ENCODE measurements at places on chromosomes 7 and 10.

- DNase-seq, result no peak
Observed at GRCh38 chr10:17409170-17409733, 45.1 kb downstream of the ST8SIA6 start.

- no peak for DNase-seq
Observed at GRCh38 chr10:96491303-96491702, 22.4 kb downstream of the TLL2 start.

DNA sequence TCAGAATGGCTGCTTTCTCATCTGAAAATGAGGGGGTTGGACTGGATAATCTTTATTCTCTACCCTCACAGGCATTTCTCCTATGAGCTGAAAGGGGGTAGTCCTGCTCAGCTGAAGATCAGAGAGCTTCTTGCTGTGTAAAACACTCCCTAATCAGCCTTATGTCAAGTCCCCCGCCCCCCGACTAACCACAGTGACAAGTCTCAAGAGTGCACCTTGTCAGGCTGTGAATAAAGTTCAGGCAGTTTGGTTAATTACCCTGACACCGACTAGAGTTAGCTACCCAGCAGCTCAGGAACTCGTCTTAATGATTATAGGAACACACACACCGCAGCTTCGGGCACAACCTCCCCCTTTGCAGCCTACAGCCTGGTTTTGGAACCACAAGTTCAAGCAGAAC lies 513.7 kb downstream of the RPS24 start:
- no peak for DNase-seq

DNA sequence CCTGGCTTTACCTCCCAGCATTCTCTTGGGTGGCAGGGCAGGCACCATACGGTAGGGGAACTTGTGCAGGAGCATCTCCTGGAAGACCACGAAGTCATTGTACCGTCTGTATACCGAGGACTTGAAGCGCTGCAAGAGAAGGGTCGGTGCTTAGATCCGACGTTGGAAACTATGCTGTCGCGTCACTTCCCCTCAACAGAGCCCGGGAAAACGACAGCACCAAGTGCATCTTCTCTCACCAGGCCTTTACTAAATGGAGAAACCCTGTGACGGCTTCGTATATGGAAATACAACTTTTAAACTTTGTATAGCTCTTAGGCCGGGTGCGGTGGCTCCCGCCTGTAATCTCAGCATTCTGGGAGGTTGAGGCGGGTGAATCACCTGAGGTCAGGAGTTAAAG lies 33.1 kb downstream of the NUDT1 start:
- no peak for DNase-seq

DNA sequence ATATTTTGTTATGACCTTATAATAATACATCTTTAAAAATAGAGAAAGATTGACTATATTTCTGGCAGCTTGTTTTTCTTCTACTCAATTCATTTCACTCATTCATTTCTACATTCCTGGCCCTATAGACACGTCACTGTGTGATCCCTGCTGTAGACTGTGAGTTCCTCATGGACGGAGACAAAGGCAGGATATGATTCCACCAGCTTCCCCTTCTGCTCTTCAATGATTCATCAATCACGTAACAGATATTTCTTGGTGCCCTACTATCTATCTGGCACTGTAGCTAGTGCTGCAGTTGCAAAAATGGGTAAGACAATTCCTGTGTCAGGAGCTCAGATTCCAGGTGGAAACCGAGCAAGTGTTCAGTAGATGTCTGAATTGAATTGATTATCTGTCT lies 415.0 kb downstream of the SFMBT2 start:
- DNase-seq, result no peak

DNA sequence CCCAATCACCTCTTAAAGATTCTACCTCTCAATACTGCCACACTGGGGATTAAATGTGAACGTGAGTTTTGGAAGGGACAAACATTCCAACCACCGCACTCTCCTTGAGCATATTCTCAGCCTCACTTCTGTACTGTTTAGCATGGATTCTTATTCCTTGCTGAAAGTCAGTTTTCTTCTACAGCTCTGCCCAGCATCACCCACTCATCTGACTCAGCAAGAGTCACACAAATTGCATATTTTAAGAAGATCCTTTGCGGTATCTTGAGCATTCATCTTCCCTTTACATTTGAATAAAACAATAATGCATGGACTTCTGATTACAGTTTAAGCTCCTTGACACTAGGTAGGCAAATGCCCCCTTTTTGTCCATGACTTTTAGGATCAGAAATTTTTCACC lies 251.6 kb upstream of the MKLN1 start:
- DNase-seq, result no peak

DNA sequence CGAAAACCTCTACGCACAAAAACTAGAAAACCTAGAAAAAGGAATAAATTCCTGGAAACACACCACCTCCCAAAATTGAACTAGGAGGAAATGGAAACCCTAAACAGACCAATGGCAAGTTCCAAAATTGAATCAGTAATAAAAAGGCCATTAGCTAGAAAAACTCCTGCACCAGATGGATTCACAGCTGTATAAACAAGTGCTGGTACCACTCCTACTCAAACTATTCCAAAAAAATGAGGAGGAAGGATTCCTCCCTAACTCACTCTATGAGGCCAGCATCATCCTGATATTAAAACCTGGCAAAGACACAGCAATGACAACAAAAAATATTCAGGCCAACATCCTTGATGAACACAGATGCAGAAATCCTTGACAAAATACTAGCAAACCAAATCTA lies 228.2 kb downstream of the CHRM2 start:
- DNase-seq, result no peak

DNA sequence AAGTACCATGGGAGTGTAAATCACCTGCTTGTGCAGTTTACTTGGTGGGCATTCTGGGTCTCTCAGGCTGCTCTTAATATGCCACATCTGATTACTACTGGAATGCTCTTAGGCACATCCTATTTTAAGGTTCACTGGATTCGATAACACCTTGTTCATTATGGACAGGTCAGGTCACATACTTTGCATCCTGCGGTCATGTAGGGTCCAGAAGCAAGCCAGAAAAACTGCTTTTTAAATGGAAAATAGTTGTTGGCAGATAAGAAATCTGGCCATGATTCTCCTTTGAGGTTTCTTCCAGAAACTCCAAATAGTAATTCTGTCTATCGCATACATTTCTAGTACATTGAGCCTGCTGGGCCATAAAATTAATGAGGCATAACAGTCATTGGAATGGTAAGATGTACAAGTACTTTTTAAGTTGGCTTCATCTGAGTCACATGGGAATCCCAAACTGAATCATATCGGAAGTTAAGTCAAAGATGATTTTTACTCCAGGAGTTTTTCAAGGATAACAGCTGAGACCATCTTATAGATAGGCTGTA lies 371.9 kb downstream of the LRRTM3 start:
- no peak for DNase-seq

GRCh38 chr7:106807474-106807873 lies 57.6 kb upstream of the PIK3CG start:
- DNase-seq, result no peak

GRCh38 chr10:122632576-122632975 lies 67.1 kb downstream of the C10orf120 start:
- DNase-seq, result no peak

- no peak for DNase-seq
Observed at GRCh38 chr10:127976286-127976685, 69.4 kb downstream of the PTPRE start.

- DNase-seq, result no peak
Observed at GRCh38 chr7:153532326-153532725, 519.9 kb upstream of the DPP6 start.

DNA sequence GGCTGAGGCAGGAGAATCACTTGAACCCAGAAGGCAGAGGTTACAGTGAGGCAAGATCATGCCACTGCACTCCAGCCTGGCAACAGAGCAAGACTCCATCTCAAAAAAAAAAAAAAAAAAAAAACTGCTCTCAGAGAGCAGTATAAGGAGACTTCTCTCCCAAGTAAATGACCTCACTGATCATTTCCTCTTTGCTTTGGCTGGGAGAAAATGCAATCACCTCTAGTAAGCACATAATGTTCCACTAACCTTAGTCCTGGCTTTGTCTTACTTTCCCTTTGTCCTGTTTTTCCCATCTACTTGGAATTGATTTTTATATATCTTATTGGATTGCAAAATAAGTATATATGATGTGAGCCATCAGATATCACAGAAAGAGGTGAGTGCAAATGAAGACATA lies 2.5 kb downstream of the SLC25A13 start:
- DNase-seq, result no peak

- no peak for DNase-seq
Observed at GRCh38 chr7:151700586-151701165, 176.2 kb downstream of the PRKAG2 start.

DNA sequence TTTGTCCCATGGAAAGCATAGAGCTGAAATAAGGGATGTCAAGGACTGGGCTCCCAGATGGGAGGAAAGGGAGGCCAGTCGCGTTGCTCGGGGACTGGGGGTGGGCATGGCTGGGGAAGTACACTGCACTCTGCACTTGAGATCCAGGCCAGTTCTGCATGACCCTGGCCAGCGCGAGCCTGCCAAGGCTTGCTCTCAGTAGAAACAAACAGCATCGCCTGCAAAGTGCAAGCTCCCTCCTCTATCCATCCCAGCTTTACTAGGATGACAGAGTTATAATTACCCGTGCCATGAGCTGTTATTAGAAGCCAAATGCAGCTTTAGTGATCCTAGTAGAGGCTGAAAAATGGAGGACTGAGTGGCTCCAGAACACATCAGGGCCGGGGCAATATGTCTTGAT lies 43.9 kb upstream of the PDCD4 start:
- no peak for DNase-seq

- DNase-seq, result no peak
Observed at GRCh38 chr7:55545496-55545895, 26.8 kb downstream of the VOPP1 start.

DNA sequence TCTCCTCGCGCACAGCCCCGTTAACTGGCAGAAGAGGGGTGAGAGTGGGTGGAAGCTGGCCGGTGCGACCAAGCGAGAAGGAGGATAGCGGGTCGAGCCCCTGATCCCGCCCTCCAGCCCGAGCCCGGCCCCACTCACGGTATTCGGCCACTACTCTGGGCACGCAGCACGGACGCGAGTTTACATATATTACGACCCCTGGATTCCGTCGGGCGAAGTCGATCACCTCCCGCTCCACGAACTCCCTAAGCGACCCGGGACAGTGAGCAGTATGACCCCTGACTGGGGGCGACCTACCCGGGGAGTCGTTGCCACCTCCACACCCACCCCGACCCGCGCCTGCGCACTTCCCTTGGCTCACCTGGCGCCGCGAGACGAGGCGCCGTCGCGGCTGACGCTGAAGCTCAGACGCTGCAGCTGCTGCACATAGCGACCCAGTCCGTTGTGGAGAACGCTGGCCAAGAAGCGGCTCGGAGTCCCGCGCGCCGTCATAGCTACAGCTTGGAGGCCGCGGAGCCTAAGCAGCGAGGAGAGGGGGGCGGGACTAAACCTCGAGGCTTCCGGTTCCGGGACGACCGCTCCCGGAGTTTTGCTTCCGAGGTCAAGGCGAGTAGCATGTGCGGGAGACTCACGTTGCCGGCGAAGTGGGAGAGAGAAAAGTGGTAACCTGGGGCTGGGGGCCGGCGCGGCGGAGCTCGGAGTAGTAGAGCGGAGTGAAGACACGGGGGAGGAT lies at the start of the genes MRPL43 and TWNK:
TSS of gene MRPL43 (minus strand) at position 546 of the 733 bp plus-strand sequence. CDS start at position 492, 54 bp downstream.
TSS of gene TWNK (plus strand) at position 592 of the 733 bp plus-strand sequence. CDS start 668 bp downstream, outside the sequence.
- DNase-seq, result no peak

DNA sequence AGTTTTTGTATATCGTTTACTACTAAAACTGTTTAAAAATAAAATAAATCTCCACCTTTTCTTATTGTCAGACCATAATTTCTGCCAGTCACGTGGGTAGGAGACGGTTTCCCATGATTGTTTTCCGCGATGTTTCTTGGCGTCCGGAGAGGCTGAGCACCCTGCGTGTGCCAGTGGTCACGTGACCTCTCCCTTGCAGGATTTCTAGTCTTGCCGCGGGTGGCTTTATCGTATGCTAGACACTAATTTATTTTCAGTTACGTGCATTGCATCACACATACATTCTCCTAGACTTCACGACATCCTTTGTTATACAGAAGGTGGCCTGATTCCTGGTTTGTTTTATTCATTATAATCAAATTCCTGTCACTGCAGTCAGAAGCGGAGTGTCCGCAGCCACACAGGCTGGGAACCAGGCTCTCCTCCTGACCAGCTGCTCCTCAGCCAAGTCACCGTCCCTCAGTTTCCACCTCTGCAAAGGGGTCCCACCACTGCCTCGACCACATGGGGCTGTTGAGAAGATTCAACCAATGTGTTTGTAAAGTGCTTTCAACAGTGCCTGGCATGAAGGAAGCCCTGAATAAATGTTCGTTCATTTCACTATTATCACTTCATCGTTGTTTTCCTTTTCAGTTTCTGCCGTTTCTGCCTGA lies 203.2 kb upstream of the PPP2R2D start:
- no peak for DNase-seq

DNA sequence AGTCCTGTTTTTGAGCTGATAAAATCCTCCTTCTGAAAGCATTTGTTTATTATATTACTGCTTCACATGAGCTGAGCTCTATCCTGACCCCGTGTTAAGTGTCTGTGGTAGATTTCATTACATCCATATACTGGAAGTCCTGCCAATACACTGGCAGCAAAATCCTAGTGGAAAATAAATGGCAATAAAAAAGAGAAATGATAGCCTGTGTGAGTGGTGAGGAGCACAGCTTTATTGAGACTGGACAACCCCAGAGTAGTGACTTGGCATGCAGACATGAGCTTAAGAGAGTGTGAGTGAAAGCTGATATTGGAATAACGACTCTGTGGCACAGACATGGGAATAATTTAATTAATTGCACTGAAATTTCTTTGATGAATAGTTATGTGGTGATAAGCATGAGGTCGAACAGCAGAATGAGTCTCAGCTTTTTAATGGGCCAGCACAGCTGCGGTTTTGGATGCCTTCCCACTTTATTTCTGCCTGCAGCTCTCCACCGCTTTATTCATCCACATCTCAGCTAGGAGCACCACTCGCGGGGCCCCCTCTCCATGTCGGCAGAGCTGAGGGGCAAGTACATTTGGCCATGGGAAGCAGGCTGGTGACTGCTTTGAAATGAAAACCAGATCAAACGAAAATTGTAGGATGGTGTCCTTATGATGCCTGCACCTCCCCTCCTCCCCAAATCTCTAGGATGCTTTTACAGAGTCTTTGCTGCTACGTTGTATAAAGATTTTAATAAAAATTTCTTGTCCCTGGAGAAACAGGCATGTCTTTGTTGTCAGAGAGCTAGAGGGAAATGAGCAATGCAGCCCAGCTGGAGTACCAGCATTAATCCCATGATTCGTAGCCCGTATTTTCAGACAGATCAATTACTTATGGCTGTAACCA lies 494.3 kb downstream of the AUTS2 start:
- DNase-seq, result no peak

All from NCI-H1436 treated with DMSO at 0.1 percent for 48 hours (cell line).